ENCODE measurements at places on chromosomes 5 and 9.

GRCh38 chr9:124857533-124858162 lies 4.1 kb downstream of the RPL35 start:
- DNase-seq = no peak

DNA sequence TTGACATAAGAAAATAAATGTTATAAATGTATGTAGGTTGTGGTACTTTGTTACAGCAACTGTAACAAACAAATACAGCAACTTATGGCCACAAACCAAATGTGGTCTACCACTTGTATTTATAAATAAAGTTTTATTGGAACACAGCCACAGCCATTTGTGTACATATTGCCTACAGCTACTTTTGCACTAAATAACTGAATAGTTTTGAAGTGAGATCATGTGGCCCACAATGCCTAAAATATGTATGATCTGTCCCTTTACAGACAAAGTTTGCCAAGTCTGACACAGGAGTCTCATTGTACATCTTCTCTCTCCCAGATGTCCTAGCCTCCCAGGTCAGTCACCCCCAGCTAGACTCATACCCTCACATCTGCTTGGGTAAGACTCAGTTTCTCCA lies 283.6 kb upstream of the PRDM9 start:
- no peak for DNase-seq

- peak; percentile 65 for DNase-seq
These were observed 71.4 kb upstream of the STARD4 start for GRCh38 chr5:111583758-111584203.

GRCh38 chr9:35664531-35665470 lies at the start of gene ARHGEF39:
TSS of gene ARHGEF39 (minus strand) at chr9:35665195. CDS start at chr9:35665169, 26 bp downstream.
- DNase-seq = peak; percentile 85

DNA sequence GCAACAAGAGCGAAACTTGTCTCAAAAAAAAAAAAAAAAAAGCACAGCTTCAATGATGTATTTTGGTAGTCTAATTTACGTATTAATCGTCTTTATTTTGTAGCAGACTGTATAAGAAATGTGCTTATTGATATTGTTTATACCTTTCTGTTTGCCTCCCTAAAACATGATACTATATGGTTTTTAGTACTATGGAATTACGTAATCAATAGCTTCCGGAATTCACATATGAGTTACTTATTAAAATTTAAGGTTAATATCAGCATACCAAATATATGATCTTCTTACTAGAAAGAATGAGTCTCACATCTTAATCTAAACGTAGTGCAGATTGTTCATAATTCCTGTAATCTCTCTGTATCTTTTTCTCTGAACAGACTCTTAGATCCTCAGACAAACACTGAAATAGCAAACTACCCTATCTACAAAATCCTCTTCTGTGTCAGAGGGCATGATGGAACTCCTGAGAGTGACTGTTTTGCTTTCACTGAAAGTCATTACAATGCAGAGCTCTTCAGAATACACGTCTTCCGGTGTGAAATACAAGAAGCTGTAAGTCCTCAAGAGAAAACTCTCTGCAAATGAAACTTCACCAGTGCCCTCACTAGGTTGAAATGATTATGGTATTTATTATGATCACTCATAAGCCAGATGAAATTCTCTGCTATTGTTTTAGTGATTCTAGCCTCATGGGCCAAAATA lies 44.4 kb upstream of the GPR21 start:
- DNase-seq = no peak

DNA sequence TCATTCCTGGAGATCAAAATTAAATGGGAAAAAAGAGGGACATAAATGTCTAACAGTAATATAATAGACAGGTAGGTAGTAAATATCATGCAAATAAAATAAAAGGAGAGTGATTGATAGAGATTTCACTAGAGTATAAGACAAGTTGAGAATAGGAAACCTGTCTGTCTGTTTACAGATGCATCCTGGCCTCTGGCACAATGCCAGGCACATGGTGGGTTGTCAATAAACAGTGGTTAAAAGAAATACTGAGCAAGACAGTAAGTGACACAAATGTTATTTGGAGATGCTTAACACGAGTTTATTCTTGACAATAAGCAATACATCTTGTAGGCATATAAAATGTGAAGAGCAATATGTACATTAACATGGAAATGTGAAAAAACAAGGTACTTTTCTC lies 33.3 kb downstream of the RICTOR start:
- no peak for DNase-seq

- DNase-seq = peak; percentile 92
These were observed 19.1 kb downstream of the DNAJA1 start for GRCh38 chr9:33044162-33044673.

GRCh38 chr5:7663808-7664207 lies 187.1 kb downstream of the CFAP90 start:
- no peak for DNase-seq

DNA sequence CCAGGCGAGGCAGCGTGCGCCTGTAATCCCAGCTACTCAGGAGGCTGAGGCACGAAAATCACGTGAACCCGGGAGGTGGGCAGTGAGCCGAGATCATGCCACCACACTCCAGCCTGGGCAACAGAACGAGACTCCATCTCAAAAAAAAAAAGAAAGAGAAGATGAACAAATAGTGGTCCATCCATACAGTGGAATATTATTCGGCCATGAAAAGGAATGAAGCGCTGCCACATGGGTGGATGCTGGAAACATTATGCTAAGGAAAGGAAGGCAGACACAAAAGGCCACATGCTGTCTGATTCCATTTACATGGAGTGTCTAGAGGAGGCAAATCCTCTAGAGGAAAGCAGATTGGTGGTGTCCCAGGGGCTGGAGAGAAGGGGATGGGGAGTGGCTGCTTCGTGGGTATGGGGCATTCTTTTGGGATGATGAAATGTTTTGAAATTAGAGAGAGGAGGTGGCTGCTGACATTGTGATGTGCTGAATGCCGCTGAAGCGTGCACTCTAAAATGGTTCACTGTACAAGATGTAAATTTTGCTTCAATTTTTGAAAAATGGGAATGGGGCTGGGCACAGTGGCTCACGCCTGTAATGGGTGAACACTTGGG lies 17.0 kb downstream of the PLPP7 start:
- DNase-seq = peak; percentile 34

DNA sequence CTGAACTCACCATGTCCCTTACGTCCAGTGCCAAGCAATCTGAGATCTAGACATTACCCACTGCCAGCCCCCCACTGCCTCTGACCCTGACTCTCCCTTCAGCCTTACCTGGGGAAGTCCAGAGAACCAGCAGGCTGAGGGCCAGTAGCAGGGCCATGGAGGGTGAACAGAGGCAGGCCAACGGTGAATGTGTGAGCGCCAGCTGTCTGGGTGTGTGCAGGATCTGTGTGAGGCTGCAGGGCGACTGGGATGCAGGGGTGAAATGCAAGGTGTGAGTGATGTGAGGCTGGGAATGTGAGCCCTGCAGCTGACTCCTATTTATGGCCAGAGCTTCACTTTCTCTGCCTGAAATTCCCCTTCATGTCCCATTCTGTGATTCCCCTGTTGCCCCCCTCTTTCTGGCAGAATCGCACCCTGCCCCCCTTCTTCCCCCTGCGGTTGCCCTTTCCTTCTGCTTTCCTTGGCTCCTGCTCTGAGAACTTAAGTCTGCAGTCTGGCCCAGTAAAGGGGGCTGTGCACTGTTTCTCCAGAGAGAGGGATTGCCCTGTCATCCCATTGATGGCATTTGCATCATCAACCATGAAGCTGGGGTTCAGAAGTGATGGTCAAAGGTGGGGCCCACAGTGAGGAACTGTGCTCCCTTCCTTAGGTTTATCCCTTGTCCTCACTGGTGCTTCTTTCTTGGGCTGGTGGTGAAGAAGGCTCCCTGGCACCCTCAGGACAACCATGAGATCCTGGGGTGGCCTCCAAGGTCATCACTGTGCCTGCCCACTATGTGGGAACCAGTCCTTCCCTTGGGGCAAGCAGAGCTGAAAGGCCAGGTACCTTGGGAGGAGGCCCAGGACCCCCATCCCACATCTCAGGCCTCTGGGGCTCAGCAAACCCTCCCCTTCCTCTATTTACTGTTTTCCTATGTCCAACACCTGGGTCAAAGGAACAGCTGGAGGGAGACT lies at the start of gene CCL19:
Gene CCL19 (minus strand): TSS at position 294 of the 953 bp plus-strand sequence. CDS start 137 bp downstream, at position 157.
- DNase-seq = no peak
